Effector memory CD8-positive, alpha-beta T cell (primary cell): ENCODE measurements at places on chromosomes 5 and 9.
A peak's percentile ranks its signal among the peaks of the same experiment; 100 is the strongest.

- no peak for DNase-seq
Measured at GRCh38 chr9:135051316-135052038, 36.0 kb upstream of the OLFM1 start.

- no peak for DNase-seq
Measured at GRCh38 chr5:1032551-1033027, 24.0 kb downstream of the NKD2 start.

DNA sequence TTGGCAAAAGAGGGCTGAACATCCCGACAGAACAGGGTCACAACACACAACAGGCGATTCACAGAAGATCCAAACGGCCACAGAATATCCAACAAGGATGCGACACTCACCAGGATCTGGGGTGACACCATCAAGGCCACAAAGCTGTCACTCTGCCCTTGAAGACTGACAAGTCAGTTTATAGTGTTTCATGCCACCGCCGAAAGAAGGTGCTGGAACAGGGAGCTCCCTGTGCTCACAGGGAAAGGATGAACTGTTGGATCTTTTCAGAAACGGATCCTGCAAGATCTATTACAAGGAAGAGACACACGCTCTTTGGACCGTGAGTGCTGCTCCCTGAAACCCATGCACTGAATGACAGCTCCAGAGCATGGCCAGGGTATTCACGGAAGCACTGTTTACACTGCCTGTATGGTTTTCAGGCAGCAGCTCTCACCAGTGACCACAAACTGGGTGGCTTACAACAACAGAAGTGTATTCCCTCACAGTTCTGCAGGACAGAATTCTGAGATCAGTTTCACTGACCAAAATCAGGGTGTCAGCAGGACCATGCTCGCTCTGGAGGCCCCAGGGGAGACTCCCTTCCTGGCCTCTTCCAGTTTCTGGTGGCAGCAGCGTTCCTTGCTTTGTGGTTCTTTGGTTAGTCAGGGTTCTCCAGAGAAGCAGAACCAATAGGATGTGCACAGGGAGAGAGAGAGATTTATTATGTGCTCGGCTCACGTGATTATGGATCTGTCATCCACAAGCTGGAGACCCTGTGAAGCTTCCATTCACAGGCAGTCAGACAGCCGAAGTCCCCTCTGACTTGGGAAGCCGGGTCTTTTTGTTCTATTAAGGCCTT is 52.8 kb downstream of the SEMA4D start:
- no peak for DNase-seq

DNA sequence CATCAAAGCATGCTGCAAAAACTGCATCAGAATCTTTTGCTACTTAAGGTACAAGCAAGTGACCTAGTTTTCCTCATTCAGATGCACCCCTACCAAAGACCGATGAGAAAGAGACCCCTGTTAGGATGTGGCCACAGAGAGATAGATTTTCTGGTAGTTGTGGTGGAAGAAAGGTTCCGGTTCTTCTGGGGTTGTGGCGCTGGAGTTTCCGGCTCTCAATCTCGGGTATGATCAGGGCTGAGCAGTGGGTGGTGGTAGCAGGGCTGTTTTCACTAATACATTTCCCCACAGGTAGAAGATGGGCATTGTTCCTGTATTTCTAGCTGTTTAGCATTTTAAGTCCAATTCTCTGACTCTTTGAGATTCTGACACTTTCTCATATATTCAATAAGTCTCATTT is 58.4 kb downstream of the PCSK1 start:
- peak; percentile 18 for DNase-seq

DNA sequence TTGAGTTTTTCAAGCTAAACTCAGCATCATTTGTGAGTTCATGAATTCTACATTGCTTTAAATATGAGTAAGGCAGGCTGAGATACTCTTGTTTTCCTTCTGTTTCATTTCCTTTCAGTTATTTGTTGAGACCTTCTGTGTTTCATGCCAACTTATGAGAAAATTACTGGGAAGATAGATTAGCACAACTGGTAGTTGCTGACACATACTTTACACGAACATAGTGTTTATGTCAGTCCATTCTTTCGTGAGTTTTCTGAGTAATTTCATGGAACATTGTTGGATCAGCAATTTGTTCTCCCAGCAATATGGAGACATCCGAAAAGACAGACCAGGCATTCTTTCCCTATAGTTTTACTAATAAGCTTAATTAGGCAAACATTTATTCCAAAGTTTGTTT is 102.0 kb upstream of the SMC5 start:
- DNase-seq, result no peak

- DNase-seq, result no peak
Measured at GRCh38 chr9:72297516-72297915, 67.5 kb downstream of the ZFAND5 start.

DNA sequence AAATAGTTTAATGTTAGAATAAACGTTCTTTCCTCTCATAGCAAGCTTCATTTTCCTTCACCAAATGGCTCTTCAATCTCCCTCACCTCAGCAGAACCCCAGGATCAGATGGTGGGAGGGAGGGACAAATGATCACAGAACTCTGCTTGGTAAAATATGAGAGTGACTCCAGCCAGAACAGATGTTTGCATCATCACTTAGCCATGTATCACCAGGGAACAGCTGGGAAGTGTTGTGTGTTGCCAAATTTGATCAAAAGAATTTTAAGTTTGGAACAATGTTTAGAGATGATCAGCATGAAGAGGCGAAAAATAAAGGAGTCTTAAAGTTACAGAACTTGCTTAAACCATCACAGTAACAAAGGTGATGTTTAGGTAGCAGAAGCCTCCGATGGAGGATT is 115.7 kb downstream of the FRMD3 start:
- DNase-seq, result no peak

- DNase-seq, result peak; percentile 39
Measured at GRCh38 chr9:99433555-99433954, 211.5 kb downstream of the SEC61B start.

- DNase-seq, result no peak
Measured at GRCh38 chr9:691825-692400, 149.6 kb upstream of the DMRT1 start.

DNA sequence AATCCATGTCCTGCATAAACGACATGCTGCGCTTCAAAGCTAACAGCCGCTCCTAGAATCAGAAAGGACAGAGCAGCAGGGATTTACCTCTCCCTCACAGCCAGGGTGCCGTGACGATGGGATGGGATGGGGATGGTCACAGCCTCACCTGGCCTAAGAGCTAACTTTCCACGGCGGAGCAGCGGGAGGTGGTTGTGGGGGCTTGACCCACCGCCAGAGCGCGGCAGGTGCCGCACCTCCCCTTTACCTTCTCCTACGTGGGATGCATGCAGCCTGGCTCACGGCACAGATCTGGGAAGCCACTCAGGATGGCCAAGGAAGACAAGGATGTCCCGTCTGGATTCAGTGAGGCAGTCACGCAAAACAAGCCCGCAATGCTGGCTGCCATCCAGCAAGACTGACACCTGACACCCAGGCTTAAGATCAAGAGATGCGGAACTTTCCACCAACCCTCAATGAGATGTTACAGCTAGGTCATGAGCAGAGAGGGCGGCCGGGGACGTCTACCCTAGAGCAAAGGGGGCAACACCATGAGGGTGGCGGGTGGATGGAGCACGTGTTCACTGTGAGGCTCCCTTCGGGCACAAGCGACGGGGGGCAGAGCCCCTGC is 5.8 kb downstream of the BRD9 start:
- DNase-seq, result no peak

DNA sequence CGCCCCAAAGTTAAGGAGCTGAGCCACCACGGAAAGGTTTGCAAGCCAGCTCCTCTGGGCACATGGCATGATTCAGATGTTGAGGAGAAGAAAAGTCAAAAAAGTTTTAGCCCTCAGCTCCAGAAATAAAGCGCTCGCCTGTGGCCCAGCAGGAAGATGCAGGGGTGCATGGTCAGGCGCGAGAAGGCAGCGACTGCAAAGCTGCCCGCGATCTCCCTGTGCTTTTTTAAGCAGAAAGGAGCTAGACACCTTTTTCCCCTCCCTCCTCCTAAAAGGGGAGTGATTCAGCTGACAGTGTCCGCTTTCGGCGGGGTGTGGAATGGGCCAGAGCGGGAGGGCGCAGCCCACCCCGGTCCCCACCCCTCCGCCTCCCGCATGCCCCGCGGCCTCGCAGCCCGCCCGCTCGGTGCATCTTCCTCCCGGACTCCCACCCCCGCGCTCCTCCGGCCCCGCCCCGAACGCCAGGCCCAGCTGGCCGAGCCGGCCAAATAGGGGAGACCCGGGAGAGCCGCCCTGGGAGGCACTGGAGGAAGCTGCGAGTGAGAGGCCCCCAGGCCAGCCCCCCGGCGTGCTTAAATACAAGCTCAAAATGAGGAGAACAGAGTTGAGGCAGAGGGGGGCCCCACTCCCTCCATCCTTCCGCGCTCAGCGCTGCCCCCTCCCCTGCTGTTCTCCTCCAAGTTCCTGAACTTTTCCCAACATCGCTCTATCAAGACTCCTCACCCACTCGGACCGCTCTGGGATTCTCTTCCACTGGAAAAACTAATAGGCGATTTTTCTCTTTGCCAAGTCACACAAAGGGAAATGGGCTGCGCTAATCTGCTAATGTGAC is at the start of gene ADAMTS12:
Gene ADAMTS12 (minus strand): TSS at position 203 of the 832 bp plus-strand sequence. CDS start 134 bp downstream, at position 69.
- DNase-seq, result no peak

DNA sequence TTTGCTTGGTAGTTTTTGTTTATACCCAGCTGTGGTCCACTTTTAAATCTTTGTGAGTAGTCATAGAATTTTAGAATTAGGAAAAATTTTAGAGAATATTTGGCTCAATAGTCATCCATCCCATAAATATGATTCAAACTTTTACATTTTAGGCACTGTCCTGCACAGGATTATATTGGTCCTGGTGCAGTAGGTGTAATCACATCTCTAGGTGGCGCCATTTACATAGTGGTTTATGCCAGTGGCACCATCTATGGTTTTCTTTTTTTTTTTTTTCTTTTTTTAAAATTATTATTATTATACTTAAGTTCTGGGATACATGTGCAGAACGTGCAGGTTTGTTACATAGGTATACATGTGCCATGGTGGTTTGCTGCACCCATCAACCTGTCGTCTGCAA is 260.7 kb upstream of the KCNN2 start:
- no peak for DNase-seq

DNA sequence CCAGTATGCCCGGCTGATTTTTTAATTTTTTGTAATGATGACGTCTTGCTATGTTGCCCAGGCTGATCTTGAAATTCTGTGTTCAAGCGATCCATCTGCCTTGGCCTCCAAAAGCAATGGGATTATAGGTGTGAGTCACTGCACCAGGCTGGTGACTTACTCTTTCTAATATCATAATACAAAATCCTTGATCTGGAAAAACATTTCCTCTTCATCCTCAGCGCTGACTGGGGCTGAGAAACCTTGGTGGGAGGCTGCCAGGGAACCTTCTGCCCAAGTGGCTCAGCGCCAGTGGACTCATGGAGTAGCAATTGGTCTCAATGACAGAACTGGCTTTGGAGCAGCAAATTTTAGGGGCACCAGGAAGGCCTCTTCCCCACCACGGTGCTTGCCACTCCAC is 17.5 kb upstream of the SEMA4D start:
- DNase-seq, result no peak
